Stimulated activated CD4-positive, alpha-beta T cell treated with anti-CD3 and anti-CD28 coated beads, Interleukin-2, amount 100 ng/mL, for 48 hours (primary cell): ENCODE measurements at places on chromosomes 13 and 19.

- DNase-seq, result no peak
These were observed 93.2 kb downstream of the TSHZ3 start for GRCh38 chr19:31255831-31256592.

DNA sequence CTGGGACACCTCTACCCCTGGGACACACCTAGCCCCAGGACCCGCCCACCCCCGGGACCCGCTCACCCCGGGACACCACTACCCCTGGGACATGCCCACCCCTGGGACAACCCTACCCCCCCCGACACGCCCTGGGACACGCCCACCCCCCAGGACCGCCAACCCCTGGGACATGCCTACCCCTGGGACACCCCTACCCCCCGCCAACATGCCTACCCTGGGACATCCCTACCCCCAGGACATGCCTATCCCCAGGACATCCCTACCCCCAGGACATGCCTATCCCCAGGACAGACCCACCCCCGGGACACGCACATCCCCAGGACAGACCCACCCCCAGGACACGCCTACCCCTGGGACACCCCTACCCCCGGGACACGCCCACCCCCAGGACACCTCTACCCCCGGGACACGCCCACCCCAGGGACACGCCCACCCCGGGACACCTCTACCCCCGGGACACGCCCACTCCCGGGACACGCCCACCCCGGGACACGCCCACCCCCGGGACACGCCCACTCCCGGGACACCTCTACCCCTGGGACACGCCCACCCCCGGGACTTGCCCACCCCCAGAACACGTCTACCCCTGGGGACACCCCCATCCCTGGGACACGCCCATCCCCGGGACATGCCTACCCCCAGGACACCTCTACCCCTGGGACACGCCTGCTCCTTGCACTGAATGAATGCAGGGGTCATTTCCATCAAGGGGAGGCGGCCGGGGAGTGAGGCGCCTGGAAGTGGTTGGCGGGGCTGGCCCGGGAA is 32.3 kb downstream of the ADPRHL1 start:
- DNase-seq, result no peak

- no peak for DNase-seq
These were observed 32.8 kb downstream of the NFIX start for GRCh38 chr19:13028027-13028426.

GRCh38 chr13:40589285-40590109 is 76.9 kb downstream of the FOXO1 start:
- no peak for DNase-seq

- DNase-seq, result no peak
These were observed 147.0 kb upstream of the RNF113B start for GRCh38 chr13:98324105-98324504.

GRCh38 chr19:29880498-29881081 is 61.4 kb upstream of the URI1 start:
- DNase-seq, result no peak

DNA sequence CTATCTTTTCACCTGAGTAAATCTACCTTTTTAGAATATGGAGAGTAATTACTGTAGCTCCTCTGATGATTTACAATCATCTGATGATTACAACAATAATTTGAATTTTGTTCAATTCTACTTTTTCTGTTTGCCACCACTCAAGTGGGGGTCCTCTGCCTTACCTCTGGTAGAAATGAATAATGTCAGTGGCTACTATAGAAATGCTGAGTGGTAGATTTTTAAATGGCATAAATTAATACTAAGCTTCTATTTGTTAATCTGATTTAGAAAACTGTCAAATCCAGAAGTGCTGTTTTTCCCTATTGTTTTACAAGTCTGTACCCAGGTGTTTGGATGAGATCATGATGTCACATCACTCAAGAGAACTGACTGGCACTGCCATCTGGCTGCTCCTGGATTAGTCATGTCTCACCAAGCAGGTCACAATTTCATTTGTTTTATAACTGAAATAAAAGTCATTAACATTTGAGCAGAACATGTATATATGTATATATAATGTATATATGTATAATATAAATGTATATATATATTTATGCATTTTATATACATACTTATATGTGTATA is 494.8 kb downstream of the TBC1D4 start:
- no peak for DNase-seq

DNA sequence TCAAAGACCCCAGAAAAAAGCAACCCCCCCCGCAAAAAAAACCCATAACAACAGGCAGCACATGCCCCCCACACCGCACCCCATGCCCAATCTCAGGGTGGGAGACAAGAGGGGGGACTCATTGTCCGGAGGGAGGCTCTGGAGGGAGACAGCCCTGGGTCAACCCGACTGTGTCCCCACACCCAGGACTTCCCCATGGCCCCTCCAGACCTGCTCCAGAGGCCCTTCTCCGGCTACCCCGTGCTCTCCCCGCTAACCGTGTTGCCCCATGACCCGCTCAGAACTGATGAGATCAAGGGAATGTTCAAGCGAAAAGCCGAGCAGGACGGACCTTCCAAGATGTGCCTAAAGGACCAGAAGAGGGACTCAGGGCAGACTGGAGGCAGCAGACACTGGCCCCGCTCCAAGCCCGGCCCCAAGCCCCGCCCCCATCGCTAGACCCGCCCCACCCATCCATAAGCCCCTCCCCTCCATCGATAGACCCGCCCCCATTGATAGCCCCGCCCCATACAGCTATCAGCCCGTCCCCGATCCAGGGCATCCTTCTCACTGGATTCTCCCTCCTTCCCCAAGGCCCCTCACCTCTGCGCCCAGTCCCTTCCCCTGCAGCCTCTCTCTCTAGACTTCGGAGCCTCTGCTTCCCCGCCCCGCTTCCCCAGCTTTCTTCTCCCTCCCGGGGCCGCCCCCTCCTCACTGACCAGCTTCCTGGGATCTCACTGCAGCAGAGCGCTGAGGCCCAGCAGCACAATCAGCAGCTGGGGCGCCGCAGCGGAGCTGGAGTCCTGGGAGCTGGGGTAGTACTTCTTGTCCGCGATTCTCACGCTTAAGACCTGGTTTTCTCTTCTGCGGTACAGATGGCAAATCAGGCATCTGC is 2.2 kb downstream of the BST2 start:
- DNase-seq, result peak; percentile 47

DNA sequence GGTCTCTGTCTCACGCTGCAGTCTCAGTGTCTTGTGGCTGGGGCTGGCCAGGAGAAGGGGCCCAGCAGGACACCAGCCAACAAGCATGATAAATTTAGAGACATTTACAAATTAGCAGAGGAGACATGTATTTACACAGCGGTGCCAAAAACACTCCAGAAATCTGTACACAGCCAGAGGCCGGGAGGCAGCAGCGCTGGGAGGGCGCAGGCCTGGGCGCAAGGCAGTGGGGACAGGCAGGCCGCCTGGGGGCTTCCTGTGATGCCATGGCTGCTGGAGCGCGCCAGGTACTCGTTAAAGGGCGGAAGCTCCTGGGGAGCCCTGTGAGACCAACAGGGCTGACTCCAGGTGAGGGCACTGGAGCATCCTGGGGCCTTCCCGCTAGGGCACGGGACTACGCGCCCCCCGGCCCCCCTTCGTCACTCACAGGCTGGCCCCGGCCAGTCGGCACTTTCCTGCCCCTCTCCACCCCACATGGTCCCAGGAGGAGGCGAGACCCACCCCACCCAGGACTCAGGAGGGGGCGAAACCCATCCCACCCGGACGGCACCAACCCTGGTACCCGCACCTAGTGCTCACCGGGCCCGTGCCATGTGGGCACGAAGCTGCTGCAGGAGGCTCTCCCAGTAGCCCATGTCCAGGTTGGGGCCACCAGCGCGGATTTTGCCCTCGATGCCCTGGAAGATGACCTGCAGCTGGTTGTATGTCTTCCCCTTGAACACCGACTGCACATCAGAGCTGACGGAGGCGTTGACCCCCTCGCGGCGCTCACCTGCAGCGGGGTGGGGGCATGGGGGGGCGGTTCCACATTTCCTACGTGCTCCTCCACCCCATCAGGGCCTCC is 7.4 kb upstream of the TBXA2R start:
- no peak for DNase-seq

DNA sequence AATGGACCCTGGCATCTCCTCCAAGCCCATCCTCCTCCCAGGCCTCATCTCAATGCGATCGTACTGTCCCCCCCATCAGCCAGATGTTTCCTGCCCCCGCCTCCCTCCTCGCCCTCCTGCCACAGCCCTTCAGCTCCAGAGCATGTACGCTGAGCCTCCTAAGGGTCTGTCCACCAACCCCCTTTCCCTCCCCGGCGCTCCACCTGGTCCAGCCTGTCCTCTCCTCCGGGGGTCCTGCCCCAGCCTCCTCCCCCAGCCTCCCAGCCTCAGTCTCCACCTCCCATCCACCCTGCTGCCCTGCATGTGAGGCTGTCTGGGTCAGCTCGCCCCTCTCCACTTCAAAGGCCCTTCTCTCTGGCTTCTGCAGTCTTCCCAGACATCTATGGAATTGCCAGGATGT is 4.5 kb downstream of the SIRT2 start:
- DNase-seq, result no peak
